ENCODE measurements at places on chromosomes 4 and X. TPM values are rescaled to one million over a fixed set of nuclear protein-coding genes. Genes with fewer than 3 reads are reported as not detected.

PPEF2 gene
- total RNA-seq: not detected

SLC10A4 gene
- 0.27 TPM for total RNA-seq

CXCL3 gene
- total RNA-seq: 0.93 TPM

CT47B1 gene
- total RNA-seq: not detected
